ENCODE measurements at places on chromosomes 2 and 18. TPM values are rescaled to one million over a fixed set of nuclear protein-coding genes. Genes with fewer than 3 reads are reported as not detected.

OSBPL1A gene
- 26.4 TPM for total RNA-seq

OR6B2 gene
- total RNA-seq: not detected

KATNAL2 gene
- 4.9 TPM for total RNA-seq

KLHL41 gene
- total RNA-seq: 0.13 TPM

SIX3 gene
- total RNA-seq: not detected

CCDC142 gene
- 11.7 TPM for total RNA-seq

INPP5D gene
- total RNA-seq: 15.0 TPM

MAP3K19 gene
- not detected for total RNA-seq

GTF2A1L gene
- not detected for total RNA-seq

MOGAT1 gene
- not detected for total RNA-seq

ONECUT2 gene
- total RNA-seq: 0.06 TPM

ING5 gene
- 73.9 TPM for total RNA-seq

CCBE1 gene
- total RNA-seq: 3.2 TPM

CYP27A1 gene
- total RNA-seq: 25.0 TPM

LYG1 gene
- not detected for total RNA-seq

HSBP1L1 gene
- 34.7 TPM for total RNA-seq

SLC23A3 gene
- 0.65 TPM for total RNA-seq

HJURP gene
- 4.4 TPM for total RNA-seq

RAB6C gene
- total RNA-seq: not detected

CFAP221 gene
- not detected for total RNA-seq

B3GNT7 gene
- total RNA-seq: 1.9 TPM

WDR35 gene
- total RNA-seq: 2.6 TPM

NFATC1 gene
- total RNA-seq: 22.4 TPM

SNTG2 gene
- total RNA-seq: 1.4 TPM

MREG gene
- 39.3 TPM for total RNA-seq

M1AP gene
- 0.52 TPM for total RNA-seq

DSC3 gene
- total RNA-seq: 661 TPM

MSTN gene
- total RNA-seq: 0.15 TPM

POTEI gene
- total RNA-seq: not detected

DSG2 gene
- 11.0 TPM for total RNA-seq

IL1RL2 gene
- total RNA-seq: 16.4 TPM

MALL gene
- total RNA-seq: 56.3 TPM
